Tibial nerve (tissue), 4 donors: ENCODE measurements at places on chromosomes 7 and 10.

GRCh38 chr10:125344573-125345171 is 184.3 kb upstream of the CTBP2 start:
- H3K27ac ChIP-seq, result no peak overlapping the region
- no peaks in the 10 kb centered on the region for H3K36me3 ChIP-seq
- no peak overlapping the region for H3K4me3 ChIP-seq
- no peaks in the 10 kb centered on the region for H3K4me1 ChIP-seq
- no peak for DNase-seq

- H3K27ac ChIP-seq, result no peak overlapping the region
- no peak for DNase-seq
- H3K27me3 ChIP-seq, result no peaks in the 10 kb centered on the region
- H3K4me1 ChIP-seq, result no peaks in the 10 kb centered on the region
- no peaks in the 10 kb centered on the region for H3K36me3 ChIP-seq
- H3K4me3 ChIP-seq, result no peak overlapping the region
These were observed 142.6 kb downstream of the PLXDC2 start for GRCh38 chr10:19958787-19959186.

- no peak overlapping the region for H3K27ac ChIP-seq
- no peaks in the 10 kb centered on the region for H3K27me3 ChIP-seq
- no peak overlapping the region for H3K4me3 ChIP-seq
- no peaks in the 10 kb centered on the region for H3K4me1 ChIP-seq
- no peak for DNase-seq
These were observed 636.2 kb upstream of the LRRN3 start for GRCh38 chr7:110454713-110455112.

DNA sequence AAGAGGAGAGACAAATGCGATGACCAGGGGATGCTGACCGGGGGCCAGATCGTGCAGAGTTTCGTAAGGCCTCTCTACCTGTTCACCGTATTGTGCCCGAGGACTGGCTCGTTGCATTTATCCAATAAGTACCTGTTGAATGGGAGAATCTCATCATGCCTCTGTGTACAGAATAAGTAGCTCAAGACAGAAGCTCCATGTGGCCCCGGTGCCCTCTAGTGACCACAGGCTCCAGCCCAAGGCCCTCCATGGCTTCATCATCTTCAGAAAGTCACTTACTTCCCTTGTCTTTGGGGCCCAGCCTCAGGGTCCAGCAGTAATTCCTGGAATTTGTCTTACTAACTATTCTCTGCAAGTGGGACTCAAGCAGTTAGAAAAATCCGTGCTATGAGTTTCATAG is 151.0 kb downstream of the CHN2 start:
- no peak overlapping the region for H3K27ac ChIP-seq
- no peaks in the 10 kb centered on the region for H3K36me3 ChIP-seq
- no peak overlapping the region for H3K4me3 ChIP-seq
- peaks cover 6% of the 10 kb centered on the region for H3K4me1 ChIP-seq
- no peaks in the 10 kb centered on the region for H3K27me3 ChIP-seq

GRCh38 chr10:14612873-14613587 is 161.7 kb downstream of the FAM107B start:
- DNase-seq, result no peak
- H3K36me3 ChIP-seq, result no peaks in the 10 kb centered on the region
- no peak overlapping the region for H3K27ac ChIP-seq
- no peak overlapping the region for H3K4me3 ChIP-seq
- no peaks in the 10 kb centered on the region for H3K27me3 ChIP-seq
- no peaks in the 10 kb centered on the region for H3K4me1 ChIP-seq

DNA sequence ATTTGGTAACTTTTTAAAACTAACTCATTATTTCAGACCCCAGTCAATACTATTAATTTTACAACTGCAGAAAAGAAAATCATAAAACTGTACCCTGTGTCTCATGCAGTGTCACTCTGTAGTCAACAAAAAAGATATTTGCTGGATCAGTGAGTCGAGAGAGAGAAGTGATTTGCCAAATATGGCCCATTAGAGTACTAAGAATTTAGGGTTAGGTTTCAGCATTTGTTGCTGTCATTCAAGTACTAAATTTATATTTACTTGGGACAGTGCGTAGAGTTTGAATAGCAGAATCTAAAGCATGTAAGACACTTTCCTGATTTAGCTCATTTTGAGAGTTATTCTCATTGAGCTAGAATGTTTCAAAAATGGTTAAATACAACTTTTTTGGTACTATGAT is 38.9 kb downstream of the CACNA2D1 start:
- H3K4me3 ChIP-seq, result no peak overlapping the region
- H3K4me1 ChIP-seq, result no peaks in the 10 kb centered on the region
- H3K27me3 ChIP-seq, result no peaks in the 10 kb centered on the region
- DNase-seq, result no peak
- H3K36me3 ChIP-seq, result peaks cover 5% of the 10 kb centered on the region
- H3K27ac ChIP-seq, result no peak overlapping the region

DNA sequence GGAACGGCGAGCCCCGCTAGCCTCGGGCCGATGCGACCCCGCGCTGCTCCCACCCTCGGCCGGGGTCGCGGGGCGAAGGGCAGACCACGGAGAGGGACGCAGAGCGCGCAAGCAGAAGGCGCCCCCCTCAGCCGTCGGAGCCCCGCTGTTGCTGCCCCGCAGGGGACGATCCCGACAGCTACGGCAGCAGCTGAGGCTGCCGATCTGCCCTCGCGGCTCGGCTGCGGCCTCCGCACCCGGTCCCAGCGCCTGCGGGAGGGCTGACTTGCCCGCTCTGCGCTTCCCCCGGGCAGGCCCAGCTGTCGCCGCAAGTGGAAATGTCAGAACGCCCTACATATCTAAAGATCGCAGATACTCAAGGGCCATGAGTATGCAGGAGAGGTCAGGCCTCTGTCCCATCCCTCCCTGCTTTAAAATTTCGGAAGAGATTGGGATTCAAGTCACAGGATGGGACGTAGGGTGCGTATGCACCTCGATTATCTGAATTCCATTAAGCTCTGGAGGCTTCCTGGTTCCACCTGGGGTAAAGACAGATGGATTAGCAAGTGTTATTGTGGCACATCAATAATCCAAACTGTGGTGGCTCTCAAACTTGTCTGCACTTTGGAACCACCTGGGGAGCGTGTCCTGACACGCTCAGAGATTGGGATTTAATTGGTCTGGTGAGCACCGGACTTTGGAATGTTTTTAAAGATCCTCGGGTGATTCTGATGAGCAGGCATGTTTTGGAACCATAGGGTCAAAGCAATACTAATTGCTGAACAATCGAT is at the start of gene CRPPA:
Gene CRPPA, minus strand, starts transcription at position 206 of the 770 bp plus-strand sequence. CDS start 216 bp downstream, outside the sequence.
- H3K27ac ChIP-seq, result peak within 1 kb of the TSS; percentile 98
- H3K36me3 ChIP-seq, result no peaks in the 10 kb centered on the region
- H3K4me3 ChIP-seq, result peak within 1 kb of the TSS; percentile 85

DNA sequence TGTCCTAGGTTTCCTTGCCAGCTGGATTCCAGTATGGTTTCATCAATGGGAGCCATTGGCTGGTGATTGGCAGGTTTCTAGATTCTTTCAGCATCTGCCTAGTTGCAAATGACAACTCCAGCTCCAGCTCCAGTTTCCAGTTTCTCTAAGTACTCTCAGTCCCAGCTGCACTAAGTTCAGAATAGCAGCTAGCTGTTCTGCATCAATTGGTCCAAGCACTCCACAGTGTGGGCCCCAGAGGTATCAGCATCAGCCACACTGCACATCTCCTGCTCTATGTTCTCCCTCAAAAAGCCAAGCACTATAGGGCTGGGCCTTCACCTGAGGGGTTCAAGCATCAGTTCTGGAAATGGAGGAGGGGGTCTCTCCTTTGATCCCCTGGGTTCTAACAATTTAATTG is 143.4 kb downstream of the VPS50 start:
- no peak for DNase-seq
- H3K36me3 ChIP-seq, result no peaks in the 10 kb centered on the region
- H3K27me3 ChIP-seq, result no peaks in the 10 kb centered on the region

- no peaks in the 10 kb centered on the region for H3K4me1 ChIP-seq
- H3K27me3 ChIP-seq, result no peaks in the 10 kb centered on the region
- no peak overlapping the region for H3K4me3 ChIP-seq
- DNase-seq, result no peak
- no peak overlapping the region for H3K27ac ChIP-seq
These were observed 337.6 kb upstream of the CHRM2 start for GRCh38 chr7:136530831-136531230.

- H3K4me3 ChIP-seq, result no peak overlapping the region
- H3K27ac ChIP-seq, result no peak overlapping the region
- H3K27me3 ChIP-seq, result no peaks in the 10 kb centered on the region
- H3K4me1 ChIP-seq, result no peaks in the 10 kb centered on the region
These were observed 349.3 kb downstream of the CXCL12 start for GRCh38 chr10:44035474-44036197.

DNA sequence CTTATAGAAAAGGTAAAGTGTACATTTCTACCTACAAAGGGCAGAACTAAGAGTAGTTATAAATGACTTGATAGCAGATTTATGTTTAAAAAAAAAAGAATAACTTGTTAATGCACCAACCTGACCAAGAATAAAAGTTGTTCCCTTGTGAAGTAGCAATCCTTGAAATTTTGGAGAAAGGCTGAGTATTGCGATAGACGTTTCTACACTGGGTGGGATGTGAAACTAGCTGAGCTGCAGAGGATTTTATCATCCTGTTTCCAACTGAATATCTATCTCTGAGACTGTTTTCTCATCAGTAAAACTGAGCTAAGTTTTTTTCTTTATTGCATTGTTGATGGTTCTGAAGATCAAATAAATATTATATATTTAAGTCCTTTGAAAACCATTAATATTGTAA is 14.6 kb downstream of the MDFIC start:
- no peaks in the 10 kb centered on the region for H3K27me3 ChIP-seq
- peaks cover 36% of the 10 kb centered on the region for H3K4me1 ChIP-seq
- no peak overlapping the region for H3K4me3 ChIP-seq
- no peak for DNase-seq
- no peaks in the 10 kb centered on the region for H3K36me3 ChIP-seq

- DNase-seq, result no peak
- H3K27ac ChIP-seq, result no peak overlapping the region
- H3K4me1 ChIP-seq, result no peaks in the 10 kb centered on the region
- no peaks in the 10 kb centered on the region for H3K36me3 ChIP-seq
These were observed 134.0 kb downstream of the KCND2 start for GRCh38 chr7:120407010-120407409.

- H3K4me1 ChIP-seq, result no peaks in the 10 kb centered on the region
- DNase-seq, result no peak
- no peak overlapping the region for H3K4me3 ChIP-seq
- no peaks in the 10 kb centered on the region for H3K36me3 ChIP-seq
- no peaks in the 10 kb centered on the region for H3K27me3 ChIP-seq
These were observed 103.7 kb upstream of the IFRD1 start for GRCh38 chr7:112346381-112347060.

GRCh38 chr7:133794479-133794878 is 332.7 kb upstream of the LRGUK start:
- H3K27me3 ChIP-seq, result no peaks in the 10 kb centered on the region
- no peak overlapping the region for H3K27ac ChIP-seq
- DNase-seq, result peak; percentile 29

GRCh38 chr7:22348379-22348778 is 8.6 kb downstream of the RAPGEF5 start:
- H3K36me3 ChIP-seq, result no peaks in the 10 kb centered on the region
- no peaks in the 10 kb centered on the region for H3K27me3 ChIP-seq
- no peaks in the 10 kb centered on the region for H3K4me1 ChIP-seq
- H3K27ac ChIP-seq, result no peak overlapping the region
- no peak overlapping the region for H3K4me3 ChIP-seq
- no peak for DNase-seq

GRCh38 chr10:43237128-43237527 is 29.7 kb downstream of the RASGEF1A start:
- H3K4me3 ChIP-seq, result no peak overlapping the region
- no peak overlapping the region for H3K27ac ChIP-seq
- H3K36me3 ChIP-seq, result no peaks in the 10 kb centered on the region
- no peak for DNase-seq
- no peaks in the 10 kb centered on the region for H3K4me1 ChIP-seq
- H3K27me3 ChIP-seq, result no peaks in the 10 kb centered on the region
